Placental pericyte (primary cell): ENCODE measurements at places on chromosomes 3 and 15. TPM values are rescaled to one million over a fixed set of nuclear protein-coding genes. Genes with fewer than 3 reads are reported as not detected.

RUBCN gene
- total RNA-seq, result 23.4 and 26.1 TPM in 2 replicates

PLS1 gene
- 0.22 and 2.1 TPM in 2 replicates for total RNA-seq

GOLGA8O gene
- total RNA-seq, result 0.43 and 0.44 TPM in 2 replicates

ABCF3 gene
- 45.5 and 56.7 TPM in 2 replicates for total RNA-seq

FETUB gene
- not detected in 2 replicates for total RNA-seq

ADAMTS7 gene
- 7.7 and 18.8 TPM in 2 replicates for total RNA-seq

FRG2C gene
- under 0.01 TPM in 1 of 2 replicates, not detected in the other for total RNA-seq

ECE2 gene
- not detected in 2 replicates for total RNA-seq

DLG1 gene
- 60.0 and 69.6 TPM in 2 replicates for total RNA-seq

DUOX2 gene
- total RNA-seq, result not detected in 2 replicates
